ENCODE measurements at places on chromosomes 12 and 14.
A peak's percentile ranks its signal among the peaks of the same experiment; 100 is the strongest.

DNA sequence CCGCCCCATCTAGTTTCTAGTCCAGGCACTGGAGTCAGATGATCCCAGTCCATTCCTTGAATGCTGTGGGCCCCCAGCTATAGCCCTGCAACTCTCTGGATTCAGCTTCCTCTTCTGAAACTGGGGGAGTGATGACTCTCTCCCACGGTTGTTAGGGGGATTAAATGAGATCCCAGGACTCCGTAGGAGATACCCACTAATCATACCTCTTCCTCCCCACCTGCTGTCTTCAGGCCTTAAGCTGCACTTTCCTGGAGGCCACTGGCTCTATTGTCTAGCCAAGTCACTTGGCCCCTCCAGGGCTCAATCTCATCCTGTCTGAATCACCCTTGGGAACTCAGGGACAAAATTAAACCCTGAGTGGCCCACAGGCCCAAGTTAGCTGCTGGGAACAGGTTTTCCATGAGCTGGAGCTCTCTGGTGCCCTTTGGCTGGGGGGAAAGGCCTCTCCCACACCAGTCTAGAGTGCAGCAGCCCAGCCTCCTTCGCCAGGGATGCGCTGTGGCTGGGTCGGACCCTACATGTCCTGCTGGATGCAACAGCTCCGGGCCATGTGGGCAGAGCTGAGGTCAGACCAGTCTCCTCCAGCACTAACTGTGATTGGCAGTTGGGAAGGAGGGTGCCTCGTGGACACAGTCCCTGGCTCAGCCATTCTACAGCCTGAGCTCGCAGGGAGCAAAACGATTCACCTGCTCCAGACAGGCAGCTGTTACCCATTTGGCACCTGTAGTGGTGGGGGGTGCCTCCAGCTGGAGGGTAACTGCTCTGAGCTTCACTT lies 6.0 kb upstream of the ASB2 start:
- no peak for DNase-seq

DNA sequence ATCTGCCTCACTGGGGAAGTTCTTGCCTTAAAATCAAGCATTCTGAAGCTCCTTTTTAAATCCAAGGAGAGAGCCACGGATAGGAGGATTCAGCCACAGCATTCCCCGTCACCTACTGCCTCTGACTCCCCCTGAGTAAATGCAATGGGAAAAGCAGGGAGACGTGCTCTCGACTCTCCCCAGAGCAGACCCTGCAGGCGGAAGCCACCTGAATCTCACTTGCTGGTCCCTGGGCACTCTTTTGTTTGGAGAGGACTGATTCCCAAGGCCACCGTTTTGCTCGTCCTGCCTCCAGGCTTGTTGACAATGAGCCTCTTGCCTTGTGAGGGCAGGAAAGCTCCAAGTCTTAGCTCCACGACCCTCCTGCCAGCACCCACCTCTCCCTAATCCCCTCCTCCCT lies 204.5 kb downstream of the SLC15A4 start:
- no peak for DNase-seq

DNA sequence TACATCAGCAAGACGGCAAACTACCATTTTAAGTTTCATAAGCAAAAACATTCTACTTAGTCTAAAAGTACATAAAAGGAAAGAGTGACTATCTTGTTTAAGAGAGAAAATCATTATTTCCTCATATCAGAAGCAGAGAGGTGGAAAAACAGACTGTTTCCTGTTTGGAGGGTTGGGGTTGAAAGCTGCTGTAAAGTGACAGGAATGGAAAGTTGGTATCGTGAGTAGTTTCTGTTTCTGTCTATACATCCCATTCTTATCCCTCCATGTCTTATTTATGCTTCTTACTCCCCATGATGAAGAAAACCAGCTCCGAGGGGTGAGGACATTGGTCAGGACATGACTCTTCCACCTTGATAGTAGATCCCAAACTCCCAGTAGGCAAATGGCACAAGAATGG lies 216.5 kb downstream of the EGLN3 start:
- no peak for DNase-seq

DNA sequence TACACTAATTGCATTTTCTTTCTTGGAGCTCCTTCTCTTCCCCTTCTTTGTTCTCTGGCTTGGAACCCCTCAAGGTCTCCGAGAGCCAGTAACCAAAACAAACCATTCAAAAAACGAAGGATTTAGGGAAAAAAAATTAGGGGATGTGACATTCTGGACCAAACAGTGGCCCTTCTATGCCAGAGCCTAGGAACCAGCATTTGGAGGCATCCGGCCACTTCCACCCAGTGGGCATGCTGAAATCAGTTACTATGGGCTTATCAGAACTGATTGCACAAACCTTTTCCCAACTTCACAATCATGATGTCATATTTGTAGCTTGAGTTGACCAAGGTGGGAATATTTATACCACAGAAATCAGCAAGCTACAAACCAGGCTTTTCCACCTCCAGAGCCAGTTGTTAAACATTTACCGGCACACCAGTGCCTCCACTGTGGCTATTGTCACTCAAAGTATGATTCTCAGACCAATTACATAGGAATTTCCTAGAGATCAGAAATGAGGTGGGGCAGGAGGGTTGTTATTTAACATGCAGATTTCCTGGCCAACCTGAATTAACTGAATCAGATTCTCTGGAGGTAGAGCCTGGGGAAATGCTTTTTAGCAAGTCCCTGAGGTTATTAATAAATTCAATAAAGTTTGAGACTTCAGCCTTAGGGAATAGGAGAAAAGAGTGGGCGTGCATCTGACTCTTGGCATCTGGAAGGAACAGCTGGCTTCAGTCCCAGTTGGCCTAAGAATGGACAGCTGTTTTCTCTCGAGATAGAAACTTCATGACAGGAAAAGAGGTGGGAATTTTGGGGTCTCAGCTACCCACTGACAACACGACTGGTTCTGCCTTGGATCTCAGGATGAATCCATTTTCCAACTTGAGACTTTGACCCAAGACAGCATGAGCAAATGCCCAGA lies 273.9 kb downstream of the ZFP36L1 start:
- no peak for DNase-seq

- DNase-seq, result peak; percentile 10
Measured at GRCh38 chr14:63438065-63438757, 105.0 kb downstream of the PPP2R5E start.

- DNase-seq, result no peak
Measured at GRCh38 chr14:57816568-57817284, 49.2 kb downstream of the SLC35F4 start.

DNA sequence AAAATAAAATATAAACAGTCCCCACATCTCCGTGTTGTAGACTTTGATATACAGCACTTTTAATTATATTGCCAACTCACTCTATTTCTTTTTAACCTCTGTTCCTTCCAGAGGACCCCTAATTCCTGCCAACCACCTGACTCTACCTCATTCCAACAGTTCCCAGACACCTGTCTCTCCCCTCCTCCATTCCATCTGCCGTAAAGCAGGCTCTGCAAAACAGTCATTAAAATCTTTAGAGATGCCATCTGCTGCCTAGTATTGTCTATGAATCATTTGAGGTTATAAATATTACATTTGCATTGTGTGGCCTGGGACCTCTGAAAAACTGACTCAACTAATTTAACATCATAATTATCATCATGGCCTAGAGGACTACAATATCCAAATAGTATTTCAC lies 148.8 kb upstream of the DCN start:
- no peak for DNase-seq

DNA sequence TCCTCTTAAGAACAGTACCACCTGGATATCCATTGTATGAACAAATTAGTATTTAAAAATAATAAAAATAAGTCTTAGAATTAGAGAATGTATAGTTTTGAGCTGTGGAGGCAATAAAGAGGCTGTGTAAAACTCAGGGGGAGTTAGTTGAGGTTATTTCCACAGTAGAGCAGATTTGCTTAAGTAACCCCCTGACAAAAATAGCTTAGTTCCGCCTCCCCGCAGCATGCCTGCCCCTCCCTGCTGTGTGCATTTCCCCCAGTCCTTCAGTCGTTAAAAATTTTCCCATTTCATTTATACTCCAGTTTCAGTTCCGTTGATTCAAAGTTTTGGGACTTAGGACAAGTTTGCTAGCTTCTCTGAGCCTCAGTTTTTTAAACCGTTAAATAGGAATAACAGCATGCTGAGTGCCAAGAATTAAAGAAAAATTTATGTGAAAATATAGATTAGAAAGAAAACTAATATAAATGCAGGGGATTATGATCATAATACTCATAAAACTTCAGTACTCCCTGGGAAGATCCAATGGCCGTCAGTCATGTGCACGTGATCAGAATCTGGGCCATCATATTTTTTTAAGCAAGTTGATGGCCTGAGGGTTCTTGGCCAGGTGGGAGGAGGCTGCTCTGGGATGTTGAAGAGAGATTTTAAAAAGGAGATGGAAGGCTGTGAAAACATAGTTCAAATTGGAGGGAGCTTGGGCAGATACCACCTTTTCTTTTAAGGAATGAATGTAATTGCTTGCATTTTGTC lies 14.5 kb upstream of the SLC38A2 start:
- peak; percentile 41 for DNase-seq

DNA sequence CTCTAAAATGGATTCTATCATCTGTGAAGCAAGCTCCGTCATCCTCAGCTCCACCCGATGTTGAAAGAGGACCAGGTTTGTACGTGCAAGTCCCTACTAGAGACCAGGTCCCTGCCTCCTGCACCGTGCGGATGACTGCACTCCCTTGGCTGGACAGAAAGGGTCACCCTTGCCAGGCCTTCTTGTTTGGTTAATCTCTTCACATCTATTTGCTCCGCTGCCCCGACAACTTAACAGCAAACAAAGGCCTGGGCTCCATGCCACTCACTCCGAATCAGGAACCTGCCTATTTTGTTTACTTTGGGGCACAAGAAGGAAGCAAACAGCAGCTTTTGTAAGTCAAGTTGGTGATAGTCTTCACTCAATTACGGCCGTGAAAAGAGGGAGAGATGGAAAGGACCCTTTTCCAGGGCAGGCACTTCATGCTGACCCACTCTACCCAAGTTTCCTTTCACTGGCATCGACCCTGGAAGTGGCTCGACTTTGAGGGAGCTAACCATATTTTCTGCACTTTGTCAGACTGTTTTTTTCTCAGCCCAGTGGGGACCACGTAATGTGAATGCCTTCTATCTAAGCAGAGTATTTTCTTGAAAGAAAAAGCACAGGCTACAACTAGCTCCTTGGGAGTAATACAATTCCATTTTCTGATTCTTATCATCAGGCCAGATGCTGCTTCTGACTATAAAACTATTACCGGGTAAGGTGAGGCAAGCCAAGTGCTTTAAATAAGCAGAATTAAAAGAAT lies 202.6 kb downstream of the FOXN3 start:
- no peak for DNase-seq

Data from CD4-positive, alpha-beta T cell (primary cell).